SW480 (cell line): ENCODE measurements at places on chromosomes 5 and 9.

DNA sequence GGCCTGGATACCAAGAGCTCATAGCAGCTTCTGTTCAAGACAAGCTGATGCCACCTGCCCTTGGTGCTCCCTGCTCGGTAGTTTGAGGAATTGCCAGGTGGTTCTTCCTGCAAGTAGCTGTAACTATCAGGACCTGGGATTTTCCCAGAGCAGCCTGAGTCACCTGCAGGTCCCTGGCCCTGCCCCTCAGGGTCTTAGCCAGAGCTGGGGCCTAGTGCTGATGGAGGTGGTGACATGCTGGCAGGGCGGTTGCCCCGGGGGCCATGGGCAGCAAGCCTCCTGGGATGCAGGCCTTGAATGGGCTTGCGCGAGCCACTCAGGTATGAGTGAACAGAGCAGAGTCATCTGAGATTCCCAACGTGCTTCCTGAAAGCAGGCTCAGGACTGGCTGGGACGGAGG lies 262.3 kb downstream of the HSPA4 start:
- DNase-seq, result no peak

DNA sequence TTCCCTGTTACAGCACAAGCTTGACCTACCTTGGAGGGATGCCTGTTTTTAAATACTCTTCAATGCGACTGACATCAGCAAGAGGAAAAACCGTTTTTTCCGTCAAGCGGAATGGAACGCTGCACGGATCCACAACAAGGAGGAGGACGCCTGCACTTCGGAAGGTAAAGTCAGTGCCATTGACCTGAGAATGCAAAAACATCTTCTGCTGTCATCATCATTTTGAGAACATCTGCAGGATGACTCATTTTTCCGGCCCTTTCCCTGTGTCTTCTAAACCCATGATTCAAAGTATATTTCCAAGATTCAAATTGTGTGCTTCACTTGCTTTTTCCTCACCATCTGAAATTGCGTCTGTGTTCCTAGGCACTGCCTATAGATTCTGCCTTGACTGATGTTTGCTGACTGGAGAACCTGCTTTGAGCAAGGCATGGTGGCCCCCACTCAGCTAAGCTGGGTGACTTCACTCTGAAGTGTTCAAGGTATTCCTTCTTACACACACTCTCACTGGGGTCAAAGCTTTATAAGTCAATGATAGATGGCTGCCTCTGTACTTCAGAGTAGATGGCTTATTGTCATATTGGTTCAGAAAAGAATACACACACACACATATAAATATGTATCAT lies 78.1 kb downstream of the CEMIP2 start:
- DNase-seq, result no peak

- DNase-seq, result no peak
These were observed 27.5 kb downstream of the GADD45G start for GRCh38 chr9:89632192-89632733.

DNA sequence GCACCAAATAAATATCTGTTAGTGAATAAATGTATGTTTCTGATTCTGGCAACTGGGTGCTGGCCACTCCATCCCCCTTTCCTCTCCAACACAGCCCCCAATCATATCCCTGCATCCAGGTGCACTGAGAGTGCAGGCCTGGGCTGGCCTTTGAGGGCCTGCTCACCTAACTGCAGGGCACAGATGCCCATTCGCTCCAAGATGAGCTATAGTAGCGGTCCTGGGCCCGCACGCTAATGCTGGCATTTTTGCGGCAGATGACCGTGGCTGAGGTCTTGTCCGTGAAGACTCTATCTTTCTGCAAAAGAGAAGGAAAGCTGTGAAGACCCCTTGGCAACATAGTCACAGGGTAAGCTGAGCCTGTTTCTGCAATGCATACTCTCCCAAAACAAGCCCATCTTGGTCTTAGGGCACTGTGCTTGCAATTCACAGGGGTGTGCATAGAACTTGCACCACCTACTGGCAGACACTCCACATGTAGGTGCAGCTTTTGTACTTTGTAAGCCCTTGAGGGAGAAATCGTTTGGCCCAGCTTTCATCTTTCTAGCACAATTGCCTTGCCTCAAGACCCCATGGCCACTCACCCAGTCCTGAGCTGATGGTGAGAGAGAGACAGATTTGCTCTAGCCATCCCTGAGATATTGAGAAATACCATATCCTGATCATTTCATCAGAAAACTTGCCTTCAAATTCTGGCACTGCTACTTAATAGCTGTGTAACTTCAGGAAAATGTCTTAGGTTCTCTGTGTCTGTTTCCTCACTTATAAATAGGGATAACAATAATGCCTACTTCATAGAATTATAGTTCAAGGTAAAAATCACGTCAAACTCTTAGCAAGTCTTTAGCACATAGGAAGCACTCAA lies 13.5 kb downstream of the IL12B start:
- DNase-seq, result peak; percentile 59

GRCh38 chr5:68818057-68818695 lies 275.6 kb upstream of the SLC30A5 start:
- DNase-seq, result no peak

GRCh38 chr9:18274693-18275092 lies 199.3 kb upstream of the ADAMTSL1 start:
- DNase-seq, result no peak

DNA sequence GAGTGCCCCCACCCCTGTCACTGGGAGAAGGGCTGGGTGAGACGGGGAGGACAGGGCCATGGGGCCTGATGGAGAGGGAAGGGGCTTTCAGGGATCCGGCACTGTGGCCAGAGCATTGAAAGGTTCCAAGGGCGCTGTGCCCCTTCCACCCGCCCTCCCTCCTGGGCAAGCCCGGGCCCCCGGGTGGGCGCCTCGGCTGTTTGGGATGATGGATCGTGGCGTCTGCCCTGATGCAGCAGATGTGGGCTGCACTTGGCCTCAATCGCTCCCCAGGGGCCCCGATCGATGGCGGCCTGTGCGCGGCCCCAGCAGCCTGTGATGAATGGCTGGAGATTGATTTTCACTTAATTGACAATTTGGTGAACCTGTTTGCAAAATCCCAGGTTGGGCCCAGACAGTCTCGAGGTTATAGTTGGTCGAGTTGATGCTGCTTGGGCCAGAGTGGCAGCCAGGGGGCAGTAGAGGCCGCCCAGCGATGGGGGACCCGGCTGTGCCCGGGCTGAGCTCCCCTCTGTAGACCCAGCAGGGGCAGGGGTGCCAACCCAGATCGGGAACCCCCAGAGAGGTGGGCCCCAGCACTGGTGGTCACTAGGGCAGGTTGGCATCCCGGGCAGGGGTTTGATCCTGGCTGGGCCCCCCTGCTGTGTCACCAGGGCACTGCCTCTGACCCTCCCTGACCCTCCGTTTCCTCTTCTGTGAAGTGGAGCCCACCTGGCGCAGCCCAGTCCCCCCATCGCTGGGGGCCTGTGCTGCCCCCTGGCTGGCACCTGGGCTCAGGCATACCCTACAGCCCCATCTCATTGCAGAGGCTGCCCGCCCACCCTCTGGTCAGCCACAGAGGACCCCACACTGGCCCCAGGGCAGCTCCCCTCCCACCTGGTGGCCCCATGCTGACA lies 34.7 kb downstream of the LHX3 start:
- no peak for DNase-seq

DNA sequence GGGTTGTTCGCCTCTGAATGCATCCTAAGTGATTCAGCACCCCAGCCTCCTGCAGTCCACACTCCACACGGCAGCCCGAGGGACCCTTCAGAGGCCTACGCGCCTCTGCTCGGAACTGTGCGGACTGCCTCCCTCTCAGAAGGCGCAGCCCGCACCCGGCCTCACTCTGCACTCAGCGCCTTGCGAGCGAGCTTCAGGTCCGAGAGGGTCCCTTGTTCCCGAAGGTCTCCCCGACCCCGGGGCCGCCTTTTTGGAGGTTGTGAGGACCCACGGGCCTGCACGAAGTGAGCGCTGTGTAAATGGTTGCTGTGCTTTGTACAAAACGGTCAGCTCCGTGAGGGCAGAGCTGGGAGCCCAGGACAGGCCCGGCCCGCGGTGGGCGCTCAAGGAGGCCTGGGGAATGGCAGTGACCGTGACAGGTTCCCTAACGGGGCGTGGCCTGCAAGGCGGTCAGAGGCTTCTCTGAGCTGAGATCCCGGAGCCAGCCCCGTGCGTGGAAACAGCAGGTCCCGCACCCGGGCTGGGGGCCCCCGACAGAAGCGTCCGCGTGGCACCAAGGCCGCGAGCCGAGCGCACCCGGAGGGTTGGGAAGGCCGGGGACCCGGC lies 698 bp upstream of the CACNA1B start:
- DNase-seq, result no peak

DNA sequence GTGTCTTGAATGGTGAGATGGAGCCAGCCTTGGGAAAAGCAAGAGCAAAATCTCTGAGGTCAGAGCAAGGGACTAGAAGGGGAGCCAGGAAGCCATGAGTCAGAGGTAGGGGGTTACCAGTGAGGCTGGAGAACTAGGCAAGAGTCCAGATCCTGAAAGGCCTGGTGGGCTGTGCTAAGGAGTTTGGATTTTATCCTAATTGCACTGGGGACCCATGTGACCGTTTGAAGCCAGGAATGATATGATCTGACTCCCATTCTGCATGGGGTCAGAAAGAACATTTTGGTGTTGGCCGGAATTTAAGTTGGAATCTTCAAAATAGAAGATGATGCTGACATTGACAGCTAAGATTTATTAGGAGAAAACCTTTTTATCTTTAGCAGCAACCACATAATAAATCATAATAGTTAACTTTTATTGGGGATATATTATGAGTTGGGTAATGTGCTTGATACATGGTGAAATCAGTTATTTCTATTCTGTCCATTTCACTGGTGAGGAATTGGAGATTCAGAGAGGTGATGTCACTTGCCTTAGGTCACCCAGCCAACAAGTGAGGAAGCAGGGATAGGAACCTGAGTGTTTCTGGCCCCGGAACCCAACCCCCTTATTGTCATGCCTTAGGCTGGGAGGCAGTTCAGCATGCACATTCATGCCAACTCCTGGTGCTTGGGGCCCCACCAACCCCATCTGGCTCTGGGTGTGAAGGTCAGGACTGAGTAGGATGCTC lies 61.5 kb upstream of the RARS1 start:
- no peak for DNase-seq

DNA sequence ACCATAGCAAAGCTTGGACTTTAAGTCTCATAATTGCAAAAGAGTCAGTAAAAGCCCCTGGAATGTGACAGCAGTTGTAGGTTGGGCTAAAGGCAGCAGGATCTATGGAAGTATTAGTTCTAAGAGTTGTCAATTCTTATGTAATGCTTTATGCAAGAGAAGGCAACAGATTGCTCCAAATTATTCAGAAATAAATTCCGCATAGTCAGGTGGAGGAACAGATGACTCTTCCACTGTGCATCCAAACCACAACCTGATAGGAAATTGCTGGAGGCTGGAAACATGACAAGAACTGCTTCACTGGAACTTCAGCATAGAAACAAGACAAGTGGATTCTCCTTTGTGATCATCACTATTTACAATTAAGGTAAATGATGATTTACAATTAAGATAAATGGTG lies 101.0 kb downstream of the STARD4 start:
- no peak for DNase-seq

DNA sequence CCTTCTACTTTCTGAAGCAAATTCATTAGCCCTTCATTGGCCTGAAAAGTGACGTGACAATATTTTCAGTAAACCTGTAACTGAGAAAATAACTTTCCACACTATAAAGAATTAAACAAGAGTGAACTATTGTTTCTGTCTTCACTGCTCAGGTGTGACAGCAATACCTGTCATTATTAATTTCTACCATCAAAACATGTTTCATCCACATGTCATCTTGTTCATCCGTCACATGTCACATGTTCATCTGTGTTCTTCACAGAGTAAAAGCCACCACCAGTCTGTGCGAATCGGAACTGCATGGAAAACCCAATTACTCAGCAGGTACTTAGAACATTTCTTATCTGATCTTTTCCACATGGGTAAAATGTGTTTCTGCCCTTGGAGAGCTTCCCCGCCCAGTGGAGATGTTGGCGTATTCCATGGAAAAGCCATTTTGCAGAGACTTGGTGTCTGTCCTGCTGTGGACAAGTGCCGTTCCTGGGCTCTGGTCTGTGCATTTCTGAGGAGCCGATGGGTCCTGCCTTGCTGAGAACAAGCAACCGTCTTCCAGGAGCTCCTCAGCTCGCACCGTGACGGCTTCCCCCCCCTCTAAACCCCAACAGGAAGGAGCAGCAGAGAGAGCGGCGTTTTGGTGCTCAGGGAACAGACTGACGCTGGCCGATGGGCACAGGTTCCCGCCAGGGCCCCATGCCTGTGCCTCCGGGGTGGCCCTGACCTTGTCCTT lies 10.6 kb upstream of the EXOC3 start:
- no peak for DNase-seq

GRCh38 chr5:149732324-149733128 lies 2.4 kb downstream of the PPARGC1B start:
- no peak for DNase-seq

GRCh38 chr5:3853362-3853761 lies 257.7 kb downstream of the IRX1 start:
- DNase-seq, result no peak

DNA sequence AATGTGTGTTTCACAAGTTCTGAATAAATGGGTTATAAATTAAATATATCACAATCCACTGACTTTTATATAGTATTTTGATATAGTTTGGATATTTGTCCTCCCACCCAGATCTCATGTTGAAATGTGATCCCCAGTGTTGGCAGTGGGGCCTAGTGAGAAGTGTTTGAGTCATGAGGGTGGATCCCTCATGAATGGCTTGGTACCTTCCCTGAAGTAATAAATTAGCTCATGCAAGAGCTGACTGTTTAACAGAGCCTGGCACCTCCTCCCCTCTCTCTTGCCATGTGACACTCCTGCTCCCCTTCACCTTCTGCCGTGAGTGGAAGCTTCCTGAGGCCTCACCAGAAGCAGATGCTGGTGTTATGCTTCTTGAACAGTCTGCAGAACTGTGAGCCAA lies 127.9 kb upstream of the PALM2AKAP2 start:
- no peak for DNase-seq

DNA sequence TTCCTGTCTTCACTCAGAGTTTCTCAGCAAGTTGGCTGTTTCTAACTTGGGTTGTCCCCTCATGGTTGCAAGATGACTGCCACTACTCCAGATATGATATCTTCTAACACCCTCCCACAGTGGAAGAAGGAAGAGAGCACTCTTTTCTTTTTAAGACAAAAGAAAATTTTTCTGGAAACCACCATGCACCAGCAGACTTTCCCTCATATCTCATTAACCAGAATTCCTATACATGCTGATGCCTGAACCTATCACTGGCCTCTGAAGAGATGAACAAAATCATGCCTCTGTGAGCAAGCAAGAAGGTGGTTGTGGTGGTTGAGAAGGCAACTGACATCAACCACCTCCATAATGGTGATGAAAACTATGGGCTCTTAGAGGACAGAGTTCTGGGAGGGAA lies 56.8 kb downstream of the FEM1C start:
- no peak for DNase-seq

DNA sequence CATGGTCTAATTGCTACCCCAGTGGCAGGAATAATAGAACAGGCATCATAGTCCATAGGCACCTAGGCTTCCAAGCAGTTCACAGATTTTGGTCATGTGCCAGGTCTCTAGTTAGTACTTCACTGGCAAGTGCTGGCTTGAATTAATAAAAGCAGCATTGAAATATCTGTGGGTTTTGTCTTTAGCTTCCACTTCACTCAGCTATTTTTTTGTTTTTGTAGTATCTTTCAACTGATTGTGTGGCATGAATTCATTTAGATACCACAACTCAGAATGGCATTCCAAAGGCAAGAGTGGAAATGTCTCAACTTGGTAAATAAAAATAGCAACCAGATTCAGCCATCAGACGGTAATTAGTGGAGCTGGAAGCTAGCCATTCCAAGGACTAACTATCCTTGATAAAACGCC lies 27.9 kb upstream of the ITGA2 start:
- no peak for DNase-seq
